Activated T-helper 1 cell treated with anti-CD3 and anti-CD28 coated beads, Interleukin-2, amount 50 U/mL, for 16 hours (primary cell): ENCODE measurements at places on chromosomes 2 and 18.

GRCh38 chr2:70717431-70718038 lies 50.5 kb downstream of the ADD2 start:
- DNase-seq: no peak

GRCh38 chr18:51655327-51655698 lies 457.8 kb upstream of the MEX3C start:
- no peak for DNase-seq

DNA sequence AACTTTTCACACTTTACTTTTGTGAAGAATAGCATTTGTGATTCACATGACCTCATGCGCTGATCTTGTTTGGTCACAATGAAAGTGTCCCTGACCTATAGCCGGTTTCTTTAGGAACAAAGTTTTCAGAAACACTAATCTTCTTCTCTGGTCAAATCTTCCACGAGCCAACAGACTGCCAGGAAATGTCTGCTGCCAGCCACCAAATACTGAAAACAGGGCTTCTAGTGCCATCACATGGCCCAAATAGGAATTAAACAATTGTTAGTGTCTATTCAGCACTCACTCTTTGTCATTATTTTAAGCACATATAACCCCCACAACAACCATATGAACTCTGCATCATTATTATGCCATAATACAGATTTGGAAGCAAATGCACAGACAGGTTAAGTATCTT lies 286.5 kb upstream of the SYT4 start:
- no peak for DNase-seq

DNA sequence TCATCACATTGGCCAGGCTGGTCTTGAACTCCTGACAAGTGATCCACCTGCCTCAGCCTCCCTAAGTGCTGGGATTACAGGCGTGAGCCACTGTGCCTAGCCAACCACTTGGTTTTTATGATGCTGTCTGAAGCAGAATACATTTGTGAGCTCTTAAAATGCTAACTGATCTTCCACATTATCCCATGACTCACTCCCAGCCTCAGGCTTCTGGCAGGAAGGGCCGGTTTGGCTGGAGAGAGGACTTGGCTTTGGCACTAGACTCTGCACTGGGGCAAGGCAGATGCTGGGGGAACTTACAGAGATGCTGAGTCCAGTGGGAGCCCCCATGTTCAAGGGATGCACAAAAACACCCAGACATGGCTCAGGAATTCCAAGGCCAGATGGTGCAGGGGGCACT lies 40.5 kb upstream of the SH3BP4 start:
- no peak for DNase-seq

DNA sequence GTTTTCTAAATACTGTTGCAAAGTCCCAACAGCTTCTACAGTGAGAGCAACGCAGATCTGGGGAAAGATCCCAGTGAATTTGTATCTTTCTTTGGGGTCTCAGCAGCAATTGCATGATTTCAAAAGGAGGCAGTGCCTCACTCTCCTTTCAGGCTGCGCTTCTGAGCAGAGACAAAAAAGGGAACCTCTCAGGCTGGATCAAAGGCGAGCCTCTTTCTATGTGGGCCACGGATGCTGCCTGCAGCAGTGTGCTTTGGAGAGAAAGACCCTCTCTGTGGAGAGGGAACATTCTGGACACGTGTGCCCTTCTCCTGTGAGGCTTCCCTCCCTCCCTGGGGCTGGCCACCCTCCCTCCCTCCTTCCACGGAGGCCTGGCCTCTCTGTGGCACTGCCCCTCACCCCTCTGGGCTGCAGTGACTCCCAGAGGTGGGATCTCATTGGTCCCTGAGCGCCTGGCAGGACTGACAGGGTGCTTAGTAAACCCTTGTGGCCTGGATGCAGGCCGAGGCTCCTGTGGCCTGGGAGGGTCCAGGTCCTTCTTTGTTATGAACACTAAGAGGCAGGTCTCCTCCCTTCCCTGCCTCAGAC lies 21.6 kb upstream of the PDIA6 start:
- DNase-seq: no peak

GRCh38 chr2:86072271-86072858 lies 33.3 kb downstream of the POLR1A start:
- no peak for DNase-seq

- no peak for DNase-seq
These were observed 82.4 kb downstream of the EXOC6B start for GRCh38 chr2:72743481-72743880.

DNA sequence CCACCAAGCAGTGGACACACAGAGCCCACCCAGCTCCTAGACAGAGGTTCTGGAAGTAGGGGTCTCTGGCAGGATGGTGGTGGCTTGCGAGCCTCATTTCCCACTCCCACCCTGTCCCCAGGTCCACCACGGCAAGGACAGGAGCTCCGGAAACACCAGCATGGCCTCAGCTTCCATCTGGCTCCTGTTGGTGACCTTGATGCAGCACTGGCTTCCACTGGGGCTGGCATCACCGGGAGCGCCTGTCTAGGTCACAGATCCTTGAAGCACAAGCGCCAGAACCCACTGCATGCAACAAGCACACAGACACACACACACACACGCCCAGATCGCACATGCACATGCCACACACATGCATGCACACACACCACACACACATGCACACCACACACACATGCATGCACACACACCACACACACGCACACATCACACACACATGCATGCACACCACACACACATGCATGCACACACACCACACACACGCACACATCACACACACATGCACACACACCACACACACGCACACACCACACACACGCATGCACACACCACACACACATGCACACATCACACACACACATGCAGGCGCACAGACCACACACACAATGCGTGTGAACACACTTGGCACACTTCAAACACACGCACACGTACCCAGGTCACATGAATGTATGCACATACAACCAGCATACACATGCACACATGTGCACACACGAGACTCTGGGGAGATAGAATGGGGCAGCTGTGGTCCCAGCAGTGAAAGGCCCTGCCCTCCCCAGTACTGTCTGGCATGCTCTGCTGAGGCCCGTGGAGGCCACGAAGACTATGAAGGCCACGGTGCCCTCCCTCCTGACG lies 63.7 kb downstream of the TWIST2 start:
- no peak for DNase-seq

DNA sequence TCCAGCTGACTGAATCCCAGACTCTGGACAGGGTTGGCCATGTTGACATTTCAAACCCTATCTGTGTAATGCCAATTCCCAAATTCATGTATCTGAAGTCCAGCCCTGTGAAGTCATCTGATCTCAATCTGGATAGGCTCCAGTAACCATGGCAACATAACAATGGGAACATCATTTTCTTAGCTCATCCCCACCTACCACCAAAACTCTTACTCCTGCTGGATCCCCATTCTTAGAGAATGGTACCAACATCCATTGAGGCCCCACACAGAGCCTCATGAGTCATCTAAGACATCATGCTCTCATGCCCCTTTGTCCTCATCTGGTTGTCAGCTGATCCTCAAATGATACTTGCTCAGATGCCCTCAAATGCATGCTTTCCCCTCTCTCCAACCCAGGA lies 58.9 kb upstream of the TEX51 start:
- DNase-seq: no peak

- DNase-seq: no peak
These were observed 133.8 kb downstream of the AGAP1 start for GRCh38 chr2:235627682-235628081.

DNA sequence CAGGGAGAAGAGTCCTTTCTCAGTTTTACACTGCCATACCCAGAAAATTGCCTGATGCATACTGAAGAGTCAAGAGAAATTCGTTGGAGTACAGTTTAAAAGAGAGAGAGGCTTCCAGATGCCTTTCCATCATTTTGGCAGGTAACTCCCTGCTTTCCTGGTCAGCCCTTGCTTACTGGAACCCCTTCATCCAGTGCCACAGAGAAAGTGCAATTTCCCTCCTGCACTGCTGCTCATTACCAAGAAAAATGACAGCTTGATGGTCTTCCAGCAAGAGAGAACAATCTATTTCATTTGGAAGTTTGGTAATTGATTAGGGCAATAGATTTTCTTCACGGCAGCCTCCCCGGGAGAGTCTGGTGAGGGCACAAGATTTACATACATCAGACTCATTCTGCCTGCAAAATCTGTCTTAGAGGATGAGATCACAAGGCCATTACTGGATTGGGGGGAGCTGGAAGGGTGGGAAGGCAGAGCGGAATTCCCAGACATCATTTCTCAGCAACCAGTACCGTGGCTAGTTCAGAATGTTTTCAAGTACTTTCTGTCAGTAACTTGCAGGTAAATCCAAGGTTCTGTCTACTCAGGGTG lies 102.8 kb upstream of the SLC14A2 start:
- DNase-seq: no peak

GRCh38 chr18:79613186-79613931 lies 66.2 kb upstream of the CTDP1 start:
- DNase-seq: no peak

GRCh38 chr2:128541448-128541847 lies 222.8 kb upstream of the HS6ST1 start:
- no peak for DNase-seq

GRCh38 chr18:76771192-76771799 lies 51.1 kb upstream of the ZNF236 start:
- DNase-seq: no peak
